ENCODE measurements at places on chromosomes 4 and X.

- DNase-seq = no peak
These were observed 43.9 kb upstream of the FAM9A start for GRCh38 chrX:8845060-8845459.

GRCh38 chr4:158949099-158949498 is 153.8 kb upstream of the RAPGEF2 start:
- no peak for DNase-seq

DNA sequence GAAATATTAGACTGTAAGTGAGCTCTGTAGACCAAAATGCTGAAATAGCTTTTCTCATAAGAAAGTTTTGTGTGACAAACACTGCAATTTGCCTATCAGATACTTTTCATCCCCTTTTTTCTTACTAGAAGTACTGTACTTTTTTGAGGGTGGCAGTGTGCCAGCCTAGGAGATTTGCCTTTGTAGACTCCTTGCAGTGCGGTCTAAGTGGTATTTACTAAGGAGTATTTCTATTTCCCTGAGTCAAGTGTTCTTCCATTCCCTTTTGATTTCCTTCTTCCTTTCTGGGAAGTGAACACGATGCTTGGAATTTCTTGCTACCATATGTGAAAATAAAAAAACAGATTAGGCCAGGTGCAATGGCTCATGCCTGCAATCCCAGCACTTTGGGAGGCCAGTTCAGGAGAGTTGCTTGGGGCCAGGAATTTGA is 34.6 kb downstream of the PDLIM5 start:
- DNase-seq = no peak

GRCh38 chrX:16772460-16772859 is 13.8 kb upstream of the TXLNG start:
- no peak for DNase-seq

- DNase-seq = no peak
These were observed 260.7 kb upstream of the GIMD1 start for GRCh38 chr4:106629268-106629625.

GRCh38 chr4:100362366-100362765 is 155.5 kb downstream of the EMCN start:
- no peak for DNase-seq

GRCh38 chr4:106875340-106875739 is 160.8 kb downstream of the DKK2 start:
- DNase-seq = no peak

DNA sequence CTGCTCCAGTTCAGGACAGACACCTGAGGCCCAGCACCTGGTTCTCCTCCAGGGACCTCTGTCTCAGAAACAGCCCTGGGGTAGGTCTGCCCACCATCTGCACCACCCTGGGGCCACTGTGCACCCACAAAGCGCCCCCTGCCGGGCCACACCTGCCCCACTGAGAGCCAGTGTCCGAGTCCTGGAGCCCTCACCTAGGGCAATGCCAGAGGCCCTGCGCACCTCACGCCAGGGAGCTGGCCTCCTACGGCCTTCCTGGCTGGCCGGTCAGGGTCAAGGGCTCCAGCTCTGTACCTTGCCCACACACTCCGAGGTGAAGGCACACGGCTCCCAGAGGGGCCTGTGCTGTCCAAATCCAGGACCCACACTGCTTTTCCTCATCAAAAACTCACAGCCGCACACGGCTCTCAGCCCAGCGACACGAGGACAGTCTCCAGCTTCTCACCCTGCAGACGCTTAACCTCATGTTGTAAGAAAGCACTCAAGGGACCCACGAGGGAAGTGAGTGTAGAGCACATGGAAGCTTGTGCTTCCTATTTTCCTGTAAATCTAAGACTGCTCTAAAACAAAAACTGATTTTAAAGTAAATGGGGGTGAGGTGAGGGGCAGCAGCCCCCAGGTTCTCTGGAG is 5.4 kb downstream of the CTBP1 start:
- no peak for DNase-seq

DNA sequence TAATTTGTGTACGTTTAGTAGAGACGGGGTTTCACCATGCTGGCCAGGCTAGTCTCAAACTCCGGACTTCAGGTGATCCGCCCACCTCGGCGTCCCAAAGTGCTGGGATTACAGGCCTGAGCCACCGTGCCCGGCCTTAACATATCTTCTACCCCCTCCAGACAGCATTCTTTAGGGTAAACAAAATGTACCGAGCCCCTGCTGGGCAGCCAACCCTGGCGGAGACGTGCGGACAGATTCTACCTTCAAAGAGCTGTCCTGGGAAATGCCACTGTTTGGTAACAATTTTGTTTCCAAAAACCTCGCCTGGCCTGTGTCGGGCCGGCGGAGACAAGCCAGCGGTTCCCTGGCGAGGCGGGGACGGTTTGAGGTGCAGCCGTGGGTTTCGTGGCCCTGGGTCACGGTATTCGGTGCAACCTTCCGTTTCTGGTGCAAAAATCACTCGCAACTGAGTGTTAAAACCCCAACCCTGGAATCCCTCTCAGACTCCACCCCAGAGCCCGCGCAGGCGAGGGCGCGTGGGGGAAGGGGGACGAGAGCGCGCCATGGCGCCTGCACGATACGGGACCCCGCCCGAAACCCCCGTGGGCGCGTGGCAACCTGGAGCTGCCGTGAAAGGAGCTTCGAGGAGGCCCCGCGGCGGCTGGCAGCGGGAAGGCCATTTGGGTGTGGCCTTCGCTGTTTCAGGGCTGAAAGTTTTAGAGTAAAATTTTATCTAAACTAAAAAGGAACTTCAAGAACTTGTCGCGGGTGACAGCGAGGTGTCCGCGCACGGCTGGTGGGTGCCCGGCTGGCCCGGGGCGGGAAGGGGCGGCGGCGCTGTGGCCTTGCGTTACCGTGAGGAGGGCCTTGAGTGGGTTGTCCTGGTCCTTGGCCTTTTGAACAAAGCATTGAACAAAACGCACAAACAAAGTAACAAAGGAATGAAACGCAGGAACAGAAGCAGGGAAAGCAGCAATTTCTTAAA is 17.0 kb downstream of the MRFAP1 start:
- DNase-seq = no peak

DNA sequence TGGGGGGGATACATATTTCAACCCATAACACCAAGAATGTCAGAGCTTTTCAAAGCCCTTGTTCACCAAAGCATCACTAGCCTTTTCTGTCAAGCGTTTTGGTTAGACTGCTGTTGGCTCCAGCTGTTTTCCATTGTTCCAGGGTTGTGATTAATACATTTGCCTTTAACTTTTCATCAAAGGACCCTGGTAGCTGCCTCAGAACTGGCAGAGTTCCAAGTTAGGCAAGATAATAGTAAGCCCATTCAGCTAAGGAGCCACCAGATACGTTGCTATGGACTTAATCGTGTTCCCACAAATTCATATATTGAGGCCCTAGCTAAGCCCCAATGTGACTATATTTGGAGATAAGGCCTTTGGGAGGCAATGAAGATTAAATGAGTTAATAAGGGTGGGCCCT is 37.1 kb downstream of the ENOPH1 start:
- DNase-seq = no peak

GRCh38 chrX:16882169-16882568 is 12.0 kb upstream of the RBBP7 start:
- DNase-seq = no peak

- DNase-seq = no peak
These were observed 79.2 kb downstream of the F11 start for GRCh38 chr4:186345184-186345583.

- DNase-seq = no peak
These were observed 130.3 kb downstream of the DIPK2B start for GRCh38 chrX:45070116-45071007.

- no peak for DNase-seq
These were observed 239.7 kb upstream of the PGRMC2 start for GRCh38 chr4:128527351-128527750.

GRCh38 chr4:98865059-98865458 is 63.9 kb downstream of the EIF4E start:
- no peak for DNase-seq

DNA sequence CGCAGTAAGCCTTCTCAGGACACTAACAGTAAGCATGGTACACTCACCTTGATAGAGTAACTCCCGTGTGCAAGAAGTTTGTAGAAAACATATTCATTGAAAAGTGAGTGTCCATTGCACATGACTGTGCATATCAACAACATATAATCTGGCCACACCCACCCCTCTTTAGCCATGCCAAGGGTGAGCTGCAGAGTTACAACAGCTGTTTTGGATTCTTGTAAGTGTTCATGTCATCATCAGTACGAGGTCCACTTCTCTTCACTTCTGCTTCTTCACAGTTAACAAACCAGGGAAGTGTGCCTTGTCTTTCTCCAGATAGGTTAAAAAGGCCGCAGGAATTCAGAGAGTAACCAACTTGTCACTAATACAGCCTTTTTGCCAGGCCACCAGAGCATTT is 116.6 kb downstream of the IRF2 start:
- no peak for DNase-seq

GRCh38 chr4:107780665-107781064 is 44.1 kb upstream of the SGMS2 start:
- no peak for DNase-seq

DNA sequence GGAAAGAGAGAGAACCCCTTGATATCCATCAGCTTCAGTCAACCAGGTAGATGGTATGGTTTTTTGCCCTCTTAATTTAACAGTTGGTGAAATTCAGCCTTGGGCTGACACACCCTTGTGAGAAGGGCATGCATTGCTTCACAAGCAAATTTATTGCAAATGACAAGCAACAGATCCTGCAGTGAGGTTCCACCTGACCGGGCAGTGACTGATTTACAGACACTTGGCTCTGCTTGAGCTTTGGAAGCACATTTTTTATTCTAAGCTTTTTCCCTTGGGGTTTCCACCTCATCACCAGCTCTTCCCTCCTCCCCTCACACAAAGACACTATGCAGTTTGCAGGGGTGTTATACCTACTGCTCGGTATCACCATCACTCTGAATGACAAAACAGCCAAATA is 28.3 kb upstream of the SERTM2 start:
- no peak for DNase-seq

DNA sequence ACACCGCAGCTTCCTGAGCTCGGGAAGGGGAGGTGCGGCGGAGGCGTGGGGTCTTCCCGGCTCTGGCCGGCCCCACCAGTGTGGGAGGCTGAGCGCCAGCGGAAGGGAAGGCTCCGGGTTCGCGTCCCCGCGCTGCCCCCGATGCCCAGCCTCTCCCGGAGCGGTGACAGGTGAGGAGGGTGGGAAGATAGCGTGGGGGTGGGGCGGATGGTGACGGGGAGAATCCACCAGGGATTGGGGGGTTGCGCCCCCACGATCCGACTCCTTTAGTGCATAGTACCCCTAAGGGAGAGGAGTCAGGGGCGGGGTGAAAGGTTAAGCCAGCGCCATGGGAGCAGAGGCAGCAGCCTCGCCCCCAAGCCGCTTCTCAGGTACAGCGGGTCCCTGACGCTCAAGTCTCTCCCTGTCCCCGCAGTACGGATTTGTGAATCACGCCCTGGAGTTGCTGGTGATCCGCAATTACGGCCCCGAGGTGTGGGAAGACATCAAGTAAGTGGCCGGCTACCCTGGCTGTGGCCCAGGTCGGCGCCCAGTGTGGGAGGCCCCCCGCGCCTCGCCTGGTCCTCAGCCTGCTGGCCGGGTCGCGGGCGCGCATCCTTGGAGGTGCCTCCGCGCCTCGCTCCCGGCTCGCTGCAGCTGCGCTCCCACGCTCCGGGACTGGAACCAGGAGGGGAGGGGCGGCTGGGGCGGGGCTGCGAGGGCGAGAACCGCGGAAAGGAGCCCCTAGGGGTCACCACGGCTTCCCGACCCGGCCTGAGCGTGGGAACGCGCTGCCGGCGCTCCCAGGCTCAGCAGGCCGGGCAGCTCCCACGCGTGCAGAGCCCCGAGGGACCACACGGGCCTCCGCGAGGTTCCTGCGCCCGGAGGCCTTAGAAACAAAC is 791 bp downstream of the GUCY1B1 start:
- no peak for DNase-seq

DNA sequence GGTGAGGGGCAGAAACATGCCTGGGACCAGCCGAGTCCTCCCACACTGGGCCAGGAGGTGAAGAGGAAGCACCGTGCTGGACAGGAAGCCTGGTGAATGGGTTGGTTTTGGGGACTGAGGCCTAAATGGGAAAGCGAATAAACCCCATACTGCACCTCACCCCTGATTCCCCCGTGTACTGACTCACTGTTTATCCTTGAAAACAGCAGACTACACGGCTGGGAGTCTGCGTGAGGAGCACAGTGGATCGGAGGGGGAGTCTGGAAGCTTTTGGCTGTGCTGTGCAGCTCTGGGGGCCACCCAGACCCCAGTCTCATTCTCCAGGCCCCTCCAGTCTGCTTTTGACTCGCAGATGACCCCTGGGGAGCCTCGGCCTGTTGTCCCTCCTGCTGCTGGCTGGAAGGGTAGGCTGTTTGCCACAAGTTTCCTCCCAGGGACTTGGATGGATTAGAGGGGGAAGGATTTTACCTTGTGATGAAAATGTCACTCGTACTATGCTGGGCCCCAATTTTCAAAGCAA is 90.0 kb downstream of the PSAPL1 start:
- DNase-seq = no peak

DNA sequence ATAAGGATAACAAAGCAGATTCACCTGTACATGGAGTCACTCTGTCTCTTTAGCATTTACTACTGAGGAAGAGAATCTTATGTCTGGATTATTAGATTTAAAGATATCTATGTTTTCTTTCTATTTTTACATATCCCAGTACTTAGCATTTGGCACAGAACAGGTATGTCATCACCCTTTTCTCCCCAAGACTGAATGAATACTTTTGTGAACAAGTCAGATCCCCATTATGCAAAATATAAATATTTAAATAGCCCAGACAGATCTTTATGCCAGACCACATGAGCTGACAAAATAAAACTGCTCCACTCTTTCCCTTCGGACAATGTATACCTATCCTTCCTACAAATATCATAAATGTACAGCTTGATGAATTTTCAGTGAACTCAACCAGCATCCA is 94.5 kb downstream of the CASK start:
- DNase-seq = no peak

DNA sequence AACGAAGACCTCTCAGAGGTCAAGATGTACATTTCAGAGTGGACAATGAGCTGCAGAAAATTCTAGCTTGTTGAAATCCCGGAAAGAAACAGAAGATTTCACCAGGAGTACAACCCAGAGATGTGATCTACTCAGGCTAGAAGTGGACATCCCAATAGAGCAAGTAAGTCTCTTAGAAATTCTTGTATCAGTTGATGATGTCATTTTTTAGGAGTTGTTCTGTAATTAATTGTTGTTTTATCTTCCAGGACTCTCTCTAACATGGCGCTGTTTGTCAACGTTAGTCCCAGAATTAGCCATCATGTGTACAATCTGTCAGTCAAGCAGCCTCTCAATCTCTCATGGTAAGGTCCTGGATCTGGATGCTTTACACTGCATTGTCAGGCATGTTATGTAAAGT is 174.4 kb downstream of the GRIA3 start:
- DNase-seq = no peak

- DNase-seq = no peak
These were observed 349.5 kb downstream of the HS3ST1 start for GRCh38 chr4:11079171-11079570.

DNA sequence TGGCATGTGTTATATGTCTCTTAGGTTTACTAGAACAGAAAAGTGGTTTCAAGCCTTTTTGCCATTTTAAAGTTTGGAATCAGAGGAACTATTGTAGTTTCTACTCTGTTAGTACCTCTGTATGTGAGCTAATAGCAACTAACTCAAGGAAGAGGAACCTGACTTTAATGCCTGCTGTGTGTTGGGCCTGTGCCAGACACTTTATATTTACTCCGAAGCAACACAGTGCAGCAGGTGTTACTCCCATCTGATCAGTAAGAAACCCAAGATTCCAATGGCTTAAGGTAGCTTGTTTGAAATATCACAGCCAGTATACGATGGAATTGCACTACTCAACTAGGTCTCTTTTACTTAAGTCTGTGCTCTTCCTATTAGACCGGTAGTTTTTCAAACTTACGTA is 79.2 kb downstream of the USP9X start:
- DNase-seq = no peak

- DNase-seq = no peak
These were observed 83.6 kb upstream of the PGRMC2 start for GRCh38 chr4:128371001-128371777.
